ENCODE measurements at places on chromosomes 5 and 9. TPM values are rescaled to one million over a fixed set of nuclear protein-coding genes. Genes with fewer than 3 reads are reported as not detected.

Gene ITK
- 0.02 TPM for total RNA-seq

Gene PLPPR1
- total RNA-seq, result not detected

Gene FGD3
- total RNA-seq, result not detected

Gene DPYSL3
- total RNA-seq, result 65.2 TPM

Gene JAKMIP2
- total RNA-seq, result 8.4 TPM

Gene SLC24A2
- total RNA-seq, result 0.06 TPM
